Activated naive CD8-positive, alpha-beta T cell treated with anti-CD3 and anti-CD28 coated beads, Interleukin-2, amount 10 ng/mL, durations not matched to agents 7 days and 5 days (primary cell): ENCODE measurements at places on chromosomes 1 and 21. TPM values are rescaled to one million over a fixed set of nuclear protein-coding genes. Genes with fewer than 3 reads are reported as not detected.

DNA sequence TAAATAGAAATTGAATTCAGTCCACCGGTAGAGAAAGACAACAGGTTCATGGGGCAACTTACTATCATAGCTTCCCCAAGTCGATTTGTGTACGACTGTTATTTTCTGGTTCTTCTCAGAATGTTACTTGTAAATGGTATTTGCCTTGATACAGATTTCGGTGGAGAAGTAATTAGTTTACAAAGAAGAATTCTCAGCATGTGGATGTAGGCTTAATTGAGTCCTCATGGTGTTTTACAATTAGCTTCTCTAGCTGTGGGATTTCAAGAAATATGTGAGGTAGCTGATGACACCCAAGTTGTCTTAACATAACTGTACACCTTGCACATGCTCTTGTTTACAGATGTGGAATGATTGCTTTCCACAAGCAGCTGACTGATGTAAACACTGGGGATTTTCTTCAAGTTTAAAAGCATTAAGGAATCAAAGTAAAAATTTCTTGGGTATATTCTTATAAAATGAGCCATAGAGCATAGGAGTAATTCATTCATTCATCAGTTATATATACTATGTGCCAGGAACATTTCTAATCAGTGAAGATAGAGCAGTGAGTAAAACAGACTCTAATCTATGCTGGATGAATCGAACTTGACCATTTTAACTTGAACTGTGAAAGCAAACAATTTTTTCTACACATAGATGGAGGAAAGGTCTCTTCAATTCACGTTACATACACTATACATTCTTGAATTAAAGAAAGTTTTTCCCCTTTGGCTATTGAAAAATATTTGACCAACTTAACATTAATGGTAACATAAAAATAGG lies 1.4 kb downstream of the MACO1 start:
- no peak for DNase-seq

- DNase-seq, result no peak
Measured at GRCh38 chr1:2240270-2241156, 12.4 kb downstream of the SKI start.

DNA sequence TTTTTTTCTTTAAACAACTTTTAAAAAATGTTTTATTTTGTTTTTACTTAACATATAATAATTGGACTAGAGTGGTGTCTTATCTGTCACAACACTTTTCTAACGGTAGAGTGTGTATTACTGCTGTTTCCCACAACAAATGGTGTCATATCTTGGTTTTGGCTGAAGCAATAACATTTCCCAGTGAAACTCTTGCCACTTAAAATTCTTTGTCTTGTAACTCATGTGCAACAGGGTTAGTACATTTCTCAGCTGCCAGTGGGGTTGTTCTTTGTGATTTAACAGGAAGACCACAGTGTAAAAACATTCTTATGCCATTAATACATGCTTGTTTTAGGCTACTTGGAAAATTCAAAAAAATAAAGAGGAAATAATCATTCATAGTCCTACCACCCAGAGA lies 43.5 kb downstream of the ALPL start:
- DNase-seq, result no peak

- DNase-seq, result no peak
Measured at GRCh38 chr1:90708236-90708786, 8.8 kb downstream of the BARHL2 start.

- peak; percentile 43 for DNase-seq
Measured at GRCh38 chr1:39737546-39738169, 1.0 kb upstream of the PPIE start.

DNA sequence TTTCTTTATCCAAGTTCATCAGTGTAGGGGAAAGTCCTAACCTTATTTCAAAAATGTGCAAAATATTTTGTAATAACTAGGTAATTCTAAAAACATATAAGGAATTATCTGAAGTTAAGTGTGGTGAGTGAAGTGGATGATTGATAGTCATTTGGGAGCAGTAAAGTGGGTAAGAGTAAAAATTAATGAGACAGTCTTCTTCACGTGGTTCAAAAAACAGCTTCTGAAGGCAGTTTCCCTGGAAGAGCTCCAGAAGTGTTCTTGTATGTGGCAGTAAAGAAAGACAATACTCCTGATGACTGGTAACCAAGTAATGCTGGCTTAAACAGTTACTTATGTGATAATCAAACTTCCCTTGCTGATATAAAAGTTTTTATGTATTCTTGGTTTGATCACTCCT lies 50.3 kb downstream of the LEPR start:
- no peak for DNase-seq

DNA sequence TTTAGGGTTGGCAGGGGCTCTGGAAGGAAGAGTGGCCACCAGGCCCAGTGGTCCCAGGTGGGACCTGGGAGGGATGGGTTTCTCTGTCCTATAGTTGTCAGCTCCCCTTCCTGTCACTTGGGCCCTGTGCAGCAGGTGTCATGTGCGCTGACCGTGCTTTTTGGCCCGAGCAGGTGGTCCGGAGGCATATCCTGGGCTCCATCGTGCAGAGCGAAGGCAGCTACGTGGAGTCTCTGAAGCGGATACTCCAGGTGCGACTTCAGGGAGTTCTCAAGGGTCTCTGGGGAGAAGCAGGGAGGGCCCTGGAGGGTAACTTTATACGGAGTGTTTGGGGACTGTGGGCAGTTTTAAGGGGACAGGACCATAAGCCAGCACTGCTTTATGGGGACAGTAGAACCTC lies 82.2 kb downstream of the ARHGEF10L start:
- no peak for DNase-seq

- DNase-seq, result no peak
Measured at GRCh38 chr1:86505564-86505902, 36.8 kb downstream of the CLCA1 start.

- DNase-seq, result peak; percentile 87
Measured at GRCh38 chr1:117367046-117368025, at the start of gene MAN1A2. Gene MAN1A2, plus strand, starts transcription at chr1:117367449. Its CDS starts 735 bp downstream, at chr1:117368184.

- DNase-seq, result no peak
Measured at GRCh38 chr1:51679435-51679834, 62.5 kb downstream of the OSBPL9 start.

- DNase-seq, result no peak
Measured at GRCh38 chr1:199691540-199691939, 336.0 kb upstream of the NR5A2 start.

DNA sequence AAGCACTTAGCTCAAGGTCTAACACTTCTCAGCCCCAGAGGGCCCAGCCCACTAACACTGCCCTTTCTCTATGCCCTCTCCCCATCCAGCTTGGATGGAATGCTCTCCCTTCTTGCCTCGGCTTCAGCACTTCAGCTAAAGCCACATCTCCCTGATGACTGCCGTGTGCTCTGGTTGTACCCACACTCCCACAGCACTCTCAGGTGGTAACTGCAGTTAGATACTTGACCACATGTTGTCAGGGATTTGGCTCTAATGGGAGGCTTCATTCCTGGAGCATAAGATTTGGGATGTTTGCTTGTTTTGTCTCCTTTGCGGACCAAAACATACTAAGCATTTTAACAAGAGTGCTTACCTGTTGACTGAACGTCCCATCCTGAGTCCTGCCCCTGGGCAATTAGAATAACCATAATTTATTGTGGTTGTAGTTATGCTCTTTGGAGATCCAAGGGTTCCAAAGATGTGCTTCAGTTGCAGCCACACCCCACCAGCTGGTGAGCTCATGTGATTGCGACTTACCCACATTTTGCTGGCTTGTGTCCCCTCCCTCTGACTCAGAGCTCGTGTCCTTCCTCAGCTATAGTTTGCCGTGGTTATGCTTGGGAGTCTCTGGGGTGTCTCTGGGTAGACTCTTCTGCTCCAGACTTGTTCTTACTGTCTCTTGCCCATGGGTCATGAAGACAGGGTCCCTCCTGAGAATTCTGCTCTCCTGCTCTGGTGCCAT lies 7.7 kb upstream of the SLC26A9 start:
- DNase-seq, result no peak

- DNase-seq, result no peak
Measured at GRCh38 chr1:208225954-208226937, 17.9 kb downstream of the PLXNA2 start.

DNA sequence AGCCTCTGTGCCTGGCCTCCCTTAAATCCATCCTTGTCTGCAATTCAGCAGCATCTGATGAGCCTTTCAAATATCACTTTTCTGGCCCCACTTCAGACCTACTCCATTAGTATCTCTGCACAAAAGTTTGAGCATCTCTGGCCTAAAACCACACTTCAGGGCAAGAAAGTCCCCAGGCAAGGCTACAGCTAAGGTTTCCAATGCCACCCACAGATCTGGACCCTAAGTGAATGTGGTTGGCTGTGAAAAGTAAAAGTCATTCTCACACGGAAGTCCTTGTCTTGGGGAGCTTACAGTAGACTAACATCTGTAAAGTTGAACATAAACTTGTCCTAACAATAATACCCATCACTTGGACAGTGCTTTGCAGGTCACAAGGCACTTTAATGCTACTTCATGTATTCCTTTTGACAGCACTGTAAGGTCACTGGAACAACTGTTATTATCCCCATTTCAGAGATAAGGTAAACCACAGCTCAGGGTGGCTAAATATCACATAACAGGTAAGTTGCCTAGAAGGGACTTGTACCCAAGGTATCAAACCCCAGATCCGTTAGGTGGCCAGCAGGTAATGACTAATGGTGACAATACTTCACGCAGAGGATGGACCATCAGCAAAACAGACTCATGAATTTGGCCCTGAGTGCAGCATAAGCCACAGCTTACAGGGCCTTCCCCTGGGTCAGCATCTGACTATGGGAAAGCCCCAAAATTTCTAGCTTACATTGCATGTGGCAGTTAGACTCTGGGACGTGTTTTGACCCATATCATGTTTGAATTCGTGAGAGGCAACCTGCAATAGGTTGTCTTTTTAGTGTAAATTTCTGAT lies 356.0 kb downstream of the HHAT start:
- no peak for DNase-seq

GRCh38 chr1:55702064-55702463 lies 486.9 kb upstream of the USP24 start:
- DNase-seq, result no peak

- DNase-seq, result no peak
Measured at GRCh38 chr1:111904478-111905218, 84.8 kb downstream of the KCND3 start.

DNA sequence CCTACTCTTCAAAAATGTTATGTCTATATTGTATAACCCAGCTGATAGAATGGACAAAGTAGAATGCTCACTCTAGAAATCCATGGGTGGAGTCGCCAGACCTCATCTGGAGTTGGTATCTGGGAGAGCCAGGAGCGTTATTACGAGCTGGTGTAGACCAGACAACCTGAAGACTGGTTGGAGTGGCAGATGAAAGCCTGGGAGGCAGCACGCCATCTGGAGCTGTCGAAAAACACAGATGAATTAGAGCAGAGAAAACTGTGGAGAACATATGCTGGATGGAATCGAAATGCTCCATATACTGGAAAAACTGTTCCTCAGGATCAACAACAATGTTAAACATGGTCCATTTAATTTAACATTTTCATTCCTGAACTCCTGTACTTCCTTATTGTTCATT lies 333.6 kb downstream of the KCTD3 start:
- no peak for DNase-seq

- peak; percentile 55 for DNase-seq
Measured at GRCh38 chr1:23799570-23800399, 769 bp downstream of the GALE start.

DNA sequence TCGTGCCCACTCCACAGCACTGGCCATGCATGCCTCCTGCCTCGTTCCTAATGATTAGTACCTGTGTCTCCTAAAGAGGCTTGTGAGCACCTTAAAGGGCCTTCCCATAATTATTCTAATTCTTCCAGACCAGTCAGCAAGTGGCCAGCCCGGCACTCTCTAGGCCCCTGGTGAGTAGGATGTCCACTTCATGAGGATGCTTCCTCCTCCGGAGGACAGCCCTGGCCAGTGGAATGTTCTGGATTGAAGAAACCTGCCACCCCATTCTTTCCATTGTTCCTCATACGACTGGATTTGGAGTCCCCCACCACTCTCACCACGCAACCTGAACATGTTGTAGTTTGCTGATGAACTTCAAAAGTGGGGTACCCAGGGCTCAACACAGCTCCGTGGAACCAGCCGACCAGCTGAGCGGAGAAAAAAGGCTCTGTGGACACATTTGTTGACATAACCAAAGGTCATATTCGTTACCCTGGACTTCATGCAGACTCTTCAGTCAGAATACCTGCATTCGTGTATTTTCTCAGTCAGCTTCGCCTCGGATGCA lies 46.7 kb upstream of the LBR start:
- no peak for DNase-seq

- no peak for DNase-seq
Measured at GRCh38 chr1:45589861-45590260, 6.0 kb downstream of the NASP start.

GRCh38 chr1:239963856-239964255 lies 127.8 kb upstream of the FMN2 start:
- DNase-seq, result no peak

- no peak for DNase-seq
Measured at GRCh38 chr1:31588751-31589515, 12.6 kb downstream of the TINAGL1 start.

GRCh38 chr1:3717715-3718601 lies 34.3 kb upstream of the CCDC27 start:
- peak; percentile 65 for DNase-seq

GRCh38 chr1:20381045-20381641 lies 90.5 kb downstream of the VWA5B1 start:
- no peak for DNase-seq

- no peak for DNase-seq
Measured at GRCh38 chr1:86795316-86795715, 90.9 kb downstream of the SH3GLB1 start.

GRCh38 chr1:192529811-192530210 lies 45.8 kb upstream of the RGS1 start:
- no peak for DNase-seq

- DNase-seq, result no peak
Measured at GRCh38 chr1:56461158-56462127, 117.9 kb downstream of the PLPP3 start.

GRCh38 chr1:235783148-235783776 lies 83.4 kb downstream of the LYST start:
- no peak for DNase-seq

DNA sequence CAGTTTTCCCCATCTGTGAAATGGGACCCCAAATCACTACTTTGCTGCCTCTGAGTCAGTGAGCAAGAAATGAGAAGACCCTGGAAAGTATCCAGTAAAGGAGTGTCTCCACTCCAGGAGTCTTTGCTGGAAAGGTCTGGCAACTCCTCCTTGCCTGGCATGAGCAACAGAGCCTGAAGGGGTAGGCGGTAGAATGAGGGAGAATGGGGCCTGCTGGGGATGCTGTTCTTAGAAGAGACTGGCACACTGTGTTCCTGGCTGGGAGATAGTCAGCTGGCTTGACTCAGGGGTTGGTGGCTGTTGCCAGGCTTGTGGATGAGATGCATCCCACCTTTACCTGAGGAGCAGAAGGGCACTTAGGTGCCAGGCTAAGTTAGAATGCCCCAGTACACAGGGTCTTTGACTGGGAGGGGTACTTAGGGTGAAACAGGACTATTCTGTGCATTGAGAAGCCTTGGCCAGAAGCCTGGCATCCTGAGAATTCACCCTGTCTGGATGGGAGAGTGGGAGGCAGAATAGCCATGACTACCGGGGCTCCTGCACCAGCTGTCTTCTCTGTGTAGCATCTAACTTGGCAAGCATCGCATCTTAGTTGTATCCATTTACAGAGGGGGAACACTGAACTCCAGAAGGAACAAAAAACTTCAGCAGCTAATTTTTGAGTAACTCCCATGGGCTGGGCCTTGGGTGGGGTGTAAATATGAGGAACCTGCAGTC lies 2.5 kb downstream of the MFSD2A start:
- no peak for DNase-seq

Gene KIAA0040
- 49.8 TPM for total RNA-seq

Gene INKA2
- 2.0 TPM for total RNA-seq

Gene NHLH1
- total RNA-seq, result 0.33 TPM

Gene DOP1B
- 24.1 TPM for total RNA-seq

Gene DUSP10
- total RNA-seq, result 15.7 TPM

Gene FCAMR
- total RNA-seq, result 0.22 TPM

Gene VTCN1
- total RNA-seq, result not detected

Gene DYRK3
- total RNA-seq, result 2.7 TPM

Gene FAM131C
- 3.3 TPM for total RNA-seq
